ENCODE measurements at places on chromosomes 6 and 20.

- DNase-seq, result no peak
Observed at GRCh38 chr20:45983279-45983743, 11.3 kb upstream of the ZNF335 start.

DNA sequence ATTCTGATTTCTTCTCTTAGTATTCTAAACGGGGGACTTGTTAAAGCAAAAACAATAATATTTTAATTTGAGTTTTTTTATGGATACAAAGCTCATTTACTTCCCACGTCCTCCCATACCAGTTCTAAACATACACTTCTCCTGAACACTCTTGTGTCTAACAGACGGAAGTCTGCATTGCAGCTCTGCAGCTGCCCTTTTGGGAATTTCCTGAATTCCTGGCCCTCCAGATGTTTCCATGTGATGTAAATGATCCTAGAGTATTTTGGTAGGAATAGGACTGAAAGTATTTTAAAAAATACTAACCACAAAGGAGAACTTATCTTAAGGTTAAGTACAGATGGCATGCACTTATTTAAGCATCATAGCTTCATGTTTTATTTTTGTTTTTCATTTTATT is 886.7 kb downstream of the TBC1D32 start:
- no peak for DNase-seq

DNA sequence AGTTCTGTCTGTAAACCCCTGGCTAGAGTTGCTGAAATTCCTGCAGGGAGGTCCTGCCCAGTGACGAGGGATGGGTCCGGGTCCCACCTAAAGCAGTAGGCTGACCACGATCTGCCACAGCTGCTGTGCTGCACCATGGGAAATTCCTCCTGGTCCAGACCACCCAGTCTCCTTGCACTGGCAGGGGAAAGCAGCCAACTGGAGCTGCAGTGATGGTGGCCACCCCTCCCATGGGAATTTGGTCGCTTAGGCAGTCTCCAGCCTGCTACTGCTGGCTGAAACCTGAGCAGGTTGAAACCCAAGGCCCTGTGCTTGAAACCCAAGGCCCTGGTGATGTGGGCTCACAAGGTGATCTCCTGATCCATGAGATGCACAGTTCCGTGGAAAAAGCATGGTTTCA is 23.9 kb upstream of the MOXD1 start:
- DNase-seq, result no peak

DNA sequence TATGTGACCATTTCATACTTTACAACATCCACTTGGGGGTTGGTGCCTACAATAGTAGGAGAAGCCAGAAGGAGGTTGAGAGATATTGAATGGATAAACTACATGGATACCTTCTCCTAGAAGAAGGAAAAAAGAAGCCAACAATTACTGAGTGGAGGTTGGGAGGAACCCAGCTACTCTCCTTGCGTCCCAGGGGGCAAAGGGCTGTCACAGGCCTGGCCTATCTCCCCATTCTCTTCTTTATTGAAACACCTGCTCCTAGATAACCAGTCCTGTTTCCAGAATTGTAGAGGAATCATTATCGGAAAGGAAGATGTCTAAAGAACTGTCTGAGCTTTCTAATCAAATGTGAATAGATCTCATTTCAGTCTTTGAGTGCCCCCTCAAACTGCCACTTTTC is 115.1 kb downstream of the MAP7 start:
- no peak for DNase-seq

GRCh38 chr6:165615636-165616035 is 47.4 kb downstream of the PDE10A start:
- DNase-seq, result peak; percentile 85

DNA sequence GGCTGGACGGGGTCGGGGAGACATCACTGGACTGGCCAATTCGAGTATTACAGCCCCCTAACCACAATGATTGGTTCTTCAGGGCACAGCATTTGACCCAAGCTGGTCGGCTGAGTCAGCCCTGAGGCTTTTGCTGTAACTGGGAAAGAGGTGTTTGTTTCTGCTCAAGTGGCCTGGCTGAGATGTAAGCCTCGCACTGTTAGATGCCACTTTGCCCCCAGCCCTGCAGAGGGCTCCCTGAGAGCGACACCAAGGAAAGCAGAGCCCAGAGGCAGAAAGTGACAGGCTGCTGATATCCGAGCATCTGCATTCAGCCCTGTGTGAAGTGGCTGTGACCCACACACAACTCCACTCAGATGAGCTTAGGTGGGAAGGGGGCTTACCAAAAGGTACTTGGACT is 19.4 kb downstream of the ERGIC3 start:
- peak; percentile 49 for DNase-seq

- no peak for DNase-seq
Observed at GRCh38 chr20:51011479-51011878, 11.4 kb downstream of the KCNG1 start.

DNA sequence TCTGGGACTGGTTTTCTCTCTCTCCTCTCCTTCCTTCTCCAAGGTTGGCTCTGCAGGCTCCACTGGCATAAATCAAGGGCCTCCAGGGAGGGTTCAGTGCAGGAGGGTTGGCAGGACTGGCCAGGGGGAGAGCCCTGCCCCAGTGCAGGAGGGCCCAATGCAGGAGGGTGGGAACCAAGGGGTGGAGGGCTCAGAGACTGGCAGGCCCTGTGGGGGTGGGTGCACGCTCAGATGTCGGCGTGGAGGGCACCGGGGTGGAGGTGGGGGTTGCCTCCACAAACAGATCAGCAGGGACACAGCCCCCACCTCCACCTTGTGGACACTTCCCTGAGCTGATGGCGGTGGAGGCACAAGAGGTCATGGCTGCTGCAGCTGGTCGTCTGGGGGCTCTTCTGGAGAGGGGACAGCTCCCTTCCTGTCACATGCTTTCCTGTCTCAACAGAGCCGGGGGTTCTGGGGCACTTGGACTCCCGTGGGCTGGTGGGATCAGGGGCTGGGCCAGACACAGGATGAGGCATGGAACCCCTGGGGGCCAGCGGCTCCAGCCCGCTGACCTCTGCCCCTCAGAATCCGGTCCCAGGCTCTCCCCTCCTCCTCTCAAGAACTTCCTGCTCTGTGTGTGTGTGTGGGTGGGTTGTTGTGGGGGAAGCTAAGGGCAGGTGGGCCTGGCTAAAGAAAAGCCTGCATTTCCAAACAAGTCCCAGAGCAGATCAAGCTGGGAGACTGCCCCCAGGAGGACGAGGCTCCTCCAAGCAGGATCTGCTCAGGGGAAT is 2.7 kb upstream of the ABHD16B start:
- peak; percentile 45 for DNase-seq

Measured in brain microvascular endothelial cell (primary cell).